ENCODE measurements at places on chromosomes 1 and 21.
A peak's percentile ranks its signal among the peaks of the same experiment; 100 is the strongest.

DNA sequence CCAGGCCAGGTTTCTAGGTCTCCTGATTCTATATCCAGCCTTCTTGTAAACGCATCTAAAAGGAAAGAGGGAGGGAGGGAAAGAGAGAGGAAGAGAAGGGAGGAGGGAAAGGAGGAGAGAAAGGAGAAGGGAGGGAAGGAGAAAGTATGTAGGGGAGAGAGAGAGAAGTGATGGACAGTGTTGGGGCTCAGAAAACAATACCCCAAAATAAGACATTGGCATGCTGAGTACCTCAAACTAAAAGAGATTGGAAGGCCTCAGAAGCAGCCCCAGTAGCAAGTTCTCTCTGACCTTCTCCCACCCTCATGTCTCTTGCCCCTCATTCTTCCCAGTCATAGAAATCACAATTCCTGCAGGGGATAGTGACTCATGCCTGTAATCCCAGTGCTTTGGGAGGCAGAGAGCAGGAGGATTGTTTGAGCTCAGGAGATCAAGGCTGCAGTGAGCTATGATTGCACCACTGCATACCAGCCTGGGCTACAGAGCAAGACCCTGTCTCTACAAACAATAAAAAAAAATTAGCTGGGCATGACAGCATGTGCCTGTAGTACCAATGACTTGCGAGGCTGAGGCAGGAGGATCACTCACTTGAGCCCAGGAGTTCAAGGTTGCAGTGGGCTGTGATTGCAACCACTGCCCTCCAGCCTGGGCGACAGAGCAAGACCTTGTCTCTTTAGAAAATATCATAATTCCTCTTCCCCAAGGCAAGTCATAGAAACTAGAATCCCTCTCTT, 51.2 kb downstream of the DNTTIP2 start:
- DNase-seq, result no peak

DNA sequence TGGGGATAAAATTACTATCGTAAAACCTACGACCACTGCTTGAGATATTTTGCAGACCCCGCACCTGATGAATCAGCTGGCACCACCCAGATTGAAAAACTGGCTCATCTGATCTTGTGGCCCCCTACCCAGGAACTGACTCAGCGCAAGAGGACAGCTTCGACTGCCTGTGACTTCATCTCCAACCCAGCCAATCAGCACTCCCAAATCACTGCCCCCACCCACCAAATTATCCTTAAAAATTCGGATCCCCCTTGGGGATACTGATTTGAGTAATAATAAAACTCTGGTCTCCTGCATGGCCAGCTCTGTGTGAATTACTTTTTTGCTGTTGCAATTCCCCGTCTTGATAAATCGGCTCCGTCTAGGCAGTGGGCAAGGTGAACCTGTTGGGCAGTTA, 81.4 kb downstream of the EDEM3 start:
- DNase-seq, result no peak

GRCh38 chr1:218207194-218207593, 77.9 kb upstream of the RRP15 start:
- no peak for DNase-seq

DNA sequence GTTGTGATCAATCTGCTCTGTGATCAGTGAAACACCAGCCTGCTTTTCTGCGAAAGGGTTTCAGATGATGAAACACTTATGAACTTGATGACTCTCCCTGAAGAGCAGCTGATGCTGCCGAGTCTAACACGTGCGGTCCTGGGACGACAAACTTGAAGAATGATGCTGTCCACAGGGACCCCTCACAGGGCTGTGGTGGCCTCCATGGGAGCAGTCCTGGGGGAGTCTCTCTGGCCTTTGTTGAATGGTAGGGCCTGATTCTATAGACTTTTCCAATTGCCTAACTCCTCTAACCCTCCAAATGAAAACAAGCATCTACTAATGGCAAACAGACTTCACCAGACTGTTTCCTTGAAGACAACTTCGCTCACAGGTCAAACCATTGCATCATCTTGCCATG, at the start of gene OR2T10:
Gene OR2T10 (minus strand): TSS at position 112 of the 400 bp plus-strand sequence. CDS start 3,932 bp downstream, outside the sequence.
- DNase-seq, result no peak

GRCh38 chr1:156241311-156241811, 623 bp upstream of the BGLAP start:
- DNase-seq, result no peak

GRCh38 chr1:1614204-1614953, 921 bp upstream of the MIB2 start:
- peak; percentile 60 for DNase-seq

GRCh38 chr1:87878873-87879272, 550.2 kb downstream of the LMO4 start:
- no peak for DNase-seq

DNA sequence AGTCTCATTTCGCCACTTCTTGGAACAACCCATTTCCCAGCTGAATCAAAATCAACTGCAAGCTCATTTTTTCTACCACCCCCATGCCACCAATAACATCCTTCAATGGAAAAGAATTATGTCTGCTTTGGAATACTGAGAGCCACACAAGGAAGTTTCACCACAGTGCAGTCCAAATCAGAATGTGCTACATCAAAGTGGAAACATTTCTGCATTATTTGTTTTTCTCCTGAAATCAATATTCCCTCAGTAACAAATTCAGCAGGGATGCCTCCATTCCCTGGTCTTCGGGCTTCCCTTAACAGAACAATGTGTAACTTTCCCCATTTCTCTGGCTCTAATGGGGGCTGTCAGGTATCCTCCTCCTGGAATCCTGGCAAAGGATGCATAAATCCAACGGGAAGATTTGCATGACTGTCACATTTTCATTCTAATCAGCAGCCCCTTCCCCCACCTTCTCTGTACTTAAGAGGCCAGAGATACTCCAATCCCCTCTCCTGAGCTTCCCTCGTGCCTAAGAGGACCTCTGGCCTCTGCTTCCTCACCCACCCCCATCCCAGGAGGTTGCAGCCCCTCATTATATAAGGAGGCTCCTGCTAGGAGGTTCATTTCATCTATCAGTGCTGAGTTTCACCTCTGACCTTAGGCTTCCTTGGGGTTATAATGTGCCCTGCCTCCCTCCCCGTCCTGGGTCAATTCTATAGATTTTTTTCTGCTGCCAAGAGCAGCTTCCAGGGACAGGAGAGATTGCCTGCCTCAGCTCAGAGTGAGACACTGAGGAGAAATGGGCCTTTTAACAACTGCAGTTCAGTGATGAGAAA, 201.1 kb downstream of the OMA1 start:
- DNase-seq, result no peak

- DNase-seq, result no peak
These were observed 1.8 kb upstream of the ATP5PO start for GRCh38 chr21:33917421-33917820.

DNA sequence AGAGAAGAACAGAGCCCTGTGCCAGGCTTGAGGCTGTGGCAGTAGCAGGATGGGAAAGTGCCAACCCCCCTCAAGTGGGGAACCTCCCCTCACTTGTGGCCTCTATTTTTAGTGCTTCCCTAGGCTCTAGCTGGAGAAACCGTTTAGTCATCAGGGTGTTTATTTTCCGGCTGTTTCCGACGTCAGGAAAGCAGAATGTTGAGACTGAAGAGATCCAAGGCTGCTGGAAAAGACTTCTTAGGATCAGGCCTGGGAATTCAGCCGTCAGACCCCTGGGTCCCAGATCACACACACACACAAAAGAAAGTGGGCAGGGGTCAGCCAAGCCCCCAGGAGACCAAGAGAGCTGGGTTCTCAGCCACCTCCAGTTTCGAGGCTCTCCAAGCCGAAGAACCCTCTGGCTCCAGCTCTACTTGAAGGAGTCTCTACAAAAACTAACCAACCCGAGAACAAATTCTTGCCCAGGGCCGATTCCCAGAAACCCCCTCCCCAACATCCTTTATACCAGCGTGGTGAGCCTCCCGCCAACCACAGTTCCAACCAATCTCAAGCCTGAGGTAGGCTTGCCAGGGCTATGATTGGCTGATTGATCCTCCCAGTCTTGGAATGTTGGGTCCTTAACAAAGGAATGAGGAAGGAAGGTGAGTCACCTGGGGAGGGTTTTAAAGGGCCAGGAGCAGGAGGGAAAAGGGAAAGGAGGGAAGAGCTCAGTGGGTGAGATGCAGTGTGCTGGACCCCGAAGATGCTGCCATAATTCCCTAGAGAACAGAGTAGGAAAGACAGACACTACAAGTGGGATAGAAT, 2.5 kb upstream of the MEF2D start:
- peak; percentile 80 for DNase-seq

DNA sequence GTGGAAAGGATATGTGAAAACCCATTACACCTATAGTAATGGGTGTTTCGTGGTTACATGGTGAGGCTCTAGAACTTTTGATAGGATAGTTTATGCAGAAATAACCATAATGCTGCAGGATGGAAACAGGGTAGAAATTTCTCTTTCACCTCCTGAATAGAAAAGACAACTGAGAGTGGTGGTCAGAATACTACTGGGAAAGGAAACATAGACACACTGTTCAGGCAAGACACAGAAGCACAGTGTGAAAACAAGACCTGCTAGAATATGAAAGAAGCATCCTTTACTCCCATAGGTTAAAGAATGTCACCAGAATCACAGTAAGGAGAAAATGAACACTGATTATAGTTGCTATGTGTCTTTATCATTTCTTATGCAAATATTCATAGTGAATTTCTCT, 496.6 kb downstream of the DPYD start:
- DNase-seq, result no peak

GRCh38 chr21:36478941-36479340, 981 bp downstream of the CLDN14 start:
- no peak for DNase-seq

GRCh38 chr1:235817101-235817728, 49.5 kb downstream of the LYST start:
- DNase-seq, result no peak

- no peak for DNase-seq
These were observed 42.0 kb downstream of the KCNJ15 start for GRCh38 chr21:38298832-38299231.

- no peak for DNase-seq
These were observed 269.4 kb downstream of the AMY1C start for GRCh38 chr1:104018922-104019674.

DNA sequence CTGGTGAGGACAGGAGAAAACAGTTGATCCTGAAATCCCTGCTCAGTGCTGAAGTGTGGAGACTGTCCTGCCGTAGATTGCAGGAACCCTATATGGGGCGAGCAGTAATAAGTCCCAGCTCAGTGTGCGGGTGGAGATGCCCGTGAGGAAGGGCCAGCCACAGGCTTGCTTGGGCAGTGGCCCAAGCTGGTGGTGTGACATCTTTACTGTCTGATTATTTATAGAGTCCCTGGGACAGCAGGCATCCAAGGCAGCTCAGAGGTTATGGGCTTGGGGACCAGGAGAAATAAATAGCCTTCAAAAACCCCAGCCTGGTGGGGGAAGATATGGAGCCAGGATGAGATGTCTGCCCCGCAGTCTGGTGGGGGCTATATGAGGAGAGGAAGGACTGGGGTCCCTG, 170.7 kb upstream of the POU3F1 start:
- no peak for DNase-seq

DNA sequence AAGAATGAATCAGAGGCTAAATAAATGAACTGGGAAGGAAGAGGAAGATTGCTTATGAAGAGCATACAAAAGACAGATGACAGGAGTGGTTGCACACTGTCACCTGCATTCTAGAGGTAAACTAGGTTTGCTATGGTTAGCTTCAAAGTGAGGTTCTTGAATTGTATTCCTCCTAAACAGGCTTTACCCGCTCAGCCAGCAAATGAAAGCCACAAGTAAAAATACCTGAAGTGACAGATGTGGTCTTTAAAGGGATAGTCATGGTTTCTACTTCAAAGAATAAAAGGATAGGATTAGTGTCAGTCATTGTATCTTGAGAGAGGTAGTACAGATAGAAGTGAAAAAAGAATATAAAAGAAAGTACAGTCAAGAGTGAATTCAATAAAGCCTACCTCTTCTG, 32.4 kb upstream of the PRDX6 start:
- no peak for DNase-seq

DNA sequence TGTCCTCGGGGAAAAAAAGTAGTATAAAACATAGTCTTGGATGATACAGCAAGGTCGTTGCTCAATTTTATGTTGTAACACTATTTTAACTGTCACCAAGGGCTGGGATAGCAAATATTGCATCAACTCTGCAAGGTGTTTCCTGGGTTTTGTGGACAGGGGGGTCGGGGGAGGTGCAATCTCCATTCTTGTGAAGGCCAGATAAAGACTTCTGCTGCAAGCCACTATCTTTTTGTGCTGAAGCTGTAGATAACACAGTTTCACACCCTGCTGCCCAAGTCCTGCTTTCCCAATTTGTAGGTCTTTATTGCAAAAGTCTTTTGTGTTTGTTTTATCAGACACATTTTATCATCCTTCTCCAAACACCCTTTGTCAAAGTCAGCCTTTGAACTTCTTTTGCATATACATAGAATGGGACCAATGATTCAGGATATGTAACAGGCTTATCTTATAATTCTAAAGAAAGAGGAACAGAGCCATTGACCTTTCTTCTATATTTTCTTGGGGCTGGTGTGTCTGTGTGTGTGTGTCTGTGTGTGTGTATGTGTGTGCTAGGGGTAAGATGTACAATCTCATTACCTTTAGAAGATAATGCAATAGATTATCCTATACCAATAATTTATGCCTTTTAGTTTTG, 140.6 kb downstream of the RUNX1 start:
- DNase-seq, result no peak

GRCh38 chr1:201171063-201172036, 17.1 kb upstream of the TMEM9 start:
- DNase-seq, result no peak

DNA sequence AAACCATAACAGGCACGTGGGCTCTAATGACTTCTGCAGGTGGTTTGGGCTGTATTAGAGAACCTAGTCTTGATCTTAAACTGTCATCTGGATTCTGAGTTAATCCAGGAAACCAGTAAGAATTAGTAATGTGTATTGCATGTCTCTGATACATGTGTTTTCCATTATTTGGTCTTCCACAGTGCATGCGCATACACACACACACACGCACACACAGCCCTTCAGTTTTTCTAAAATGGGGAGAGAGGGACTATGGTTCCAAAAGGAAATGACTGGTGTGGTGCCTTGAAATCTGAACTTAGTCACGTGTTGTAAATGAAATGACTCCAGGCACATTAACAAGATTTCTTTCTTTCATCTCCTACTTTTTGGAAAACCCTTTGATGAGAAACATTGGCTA, 67.6 kb downstream of the OLFML2B start:
- DNase-seq, result no peak

DNA sequence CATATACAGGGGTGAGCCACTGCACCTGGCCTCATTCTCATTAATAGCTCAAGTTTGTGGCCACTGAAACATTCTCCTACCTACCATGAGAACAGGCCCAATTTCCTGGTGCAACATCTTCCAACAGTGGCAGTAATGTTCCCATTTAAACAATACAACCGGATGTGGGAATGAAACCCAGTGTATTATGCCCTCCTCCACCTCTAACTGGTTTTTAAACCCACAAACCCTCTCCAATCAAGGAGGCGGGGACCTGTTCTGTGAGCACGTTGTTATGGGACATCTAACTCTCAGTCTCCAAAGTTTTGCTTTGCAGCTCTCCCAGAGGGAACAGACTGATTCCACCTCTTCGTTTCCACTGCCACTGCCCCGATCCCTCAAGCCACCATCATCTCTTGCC, 2.6 kb downstream of the CTNNBIP1 start:
- DNase-seq, result no peak

- no peak for DNase-seq
These were observed at the start of gene NCF2 for GRCh38 chr1:183590244-183591191. Gene NCF2, minus strand, starts transcription at chr1:183590459. Its CDS starts 130 bp downstream, at chr1:183590329.

GRCh38 chr1:95396557-95396956, 162.5 kb downstream of the RWDD3 start:
- DNase-seq, result no peak

- DNase-seq, result no peak
These were observed 28.2 kb upstream of the ATP1B1 start for GRCh38 chr1:169078163-169078883.

Measured in sciatic nerve (tissue), 2 donors.